KBM-7 (cell line): ENCODE measurements at places on chromosomes 2 and 18.

- DNase-seq, result peak; percentile 79
These were observed 1.2 kb downstream of the TGOLN2 start for GRCh38 chr2:85326406-85327159.

DNA sequence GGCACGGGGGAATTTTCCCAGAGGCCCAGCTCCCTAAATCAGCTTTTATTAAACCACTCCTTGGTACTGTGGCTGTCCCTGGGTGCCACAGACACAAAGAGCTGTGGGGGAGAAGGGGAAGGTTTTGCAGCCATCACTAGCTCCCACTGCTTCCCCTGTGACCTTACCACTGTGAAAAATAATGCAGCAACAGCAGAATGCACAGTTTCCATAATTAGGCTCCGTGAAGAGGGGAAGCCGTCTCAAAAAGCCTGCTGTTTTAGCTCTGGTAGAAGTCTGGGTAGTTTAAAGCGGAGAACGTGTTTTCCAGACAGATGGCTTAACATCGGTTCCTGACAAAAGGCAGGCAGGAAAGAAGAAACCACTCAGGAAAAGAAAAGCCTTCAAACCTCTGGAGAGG is 27.5 kb upstream of the CAB39 start:
- no peak for DNase-seq

DNA sequence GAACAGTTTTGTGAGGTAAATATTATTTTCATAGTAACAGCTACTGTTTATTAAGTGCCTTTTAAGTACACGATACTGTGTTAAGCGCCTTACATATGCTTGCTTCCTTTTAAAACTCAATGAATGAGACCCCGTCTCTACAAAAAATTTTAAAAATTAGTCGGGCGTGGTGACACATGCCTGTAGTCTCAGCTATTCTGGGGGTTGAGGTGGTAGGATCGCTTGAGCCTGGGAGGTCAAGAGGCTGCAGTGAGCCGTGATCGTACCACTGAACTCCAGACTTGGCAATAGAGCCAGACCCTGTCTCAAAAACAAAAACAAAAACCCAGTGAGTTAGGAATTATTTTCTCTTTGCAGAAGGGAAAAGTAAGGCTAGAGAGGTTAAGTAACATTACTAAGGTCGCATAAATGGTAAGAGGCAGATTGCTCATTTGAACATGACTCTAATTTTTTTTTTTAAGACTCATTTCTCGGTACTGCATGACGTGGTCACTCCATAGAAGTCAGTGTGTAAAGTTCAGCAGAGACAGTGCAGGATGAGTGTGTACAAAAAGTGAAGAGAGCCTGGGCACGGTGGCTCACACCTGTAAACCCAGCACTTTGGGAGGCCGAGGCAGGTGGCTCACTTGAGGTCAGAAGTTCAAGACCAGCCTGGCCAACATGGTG is 1.1 kb downstream of the METAP1D start:
- peak; percentile 39 for DNase-seq

DNA sequence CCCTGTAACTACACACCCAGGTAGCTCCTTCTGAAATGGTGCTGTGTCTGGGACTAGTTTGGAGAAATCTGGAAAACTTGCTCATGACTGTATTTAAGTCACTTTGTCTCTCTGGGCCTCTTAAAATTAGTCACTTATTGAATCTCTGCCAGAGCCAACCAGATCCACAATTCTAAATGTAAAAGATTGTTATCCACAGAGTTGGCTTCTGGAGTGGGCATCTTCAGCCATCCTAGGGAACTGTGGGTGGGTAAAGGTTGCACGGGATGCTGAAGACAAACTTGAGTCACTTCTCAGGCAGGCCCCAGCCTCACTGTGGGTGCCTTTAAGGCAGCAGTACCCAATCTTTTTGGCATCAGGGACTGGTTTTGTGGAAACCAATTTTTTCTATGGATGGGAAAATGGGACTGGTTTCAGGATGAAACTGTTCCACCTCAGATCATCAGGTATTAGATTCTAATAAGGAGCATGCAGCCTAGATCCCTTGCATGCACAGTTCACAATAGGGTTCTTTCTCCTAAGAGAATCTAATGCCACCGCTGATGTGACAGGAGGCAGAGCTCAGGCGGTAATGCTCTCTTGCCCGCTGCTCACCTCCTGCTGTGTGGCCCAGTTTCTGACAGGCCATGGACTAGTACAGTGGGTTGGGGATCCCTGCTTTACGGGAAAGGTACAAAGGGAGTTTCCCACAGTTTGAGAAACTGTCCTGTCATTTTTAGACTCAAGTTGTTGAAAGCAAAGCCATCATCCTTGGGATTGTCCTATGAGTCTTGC is 98.3 kb upstream of the SPRED2 start:
- DNase-seq, result no peak

DNA sequence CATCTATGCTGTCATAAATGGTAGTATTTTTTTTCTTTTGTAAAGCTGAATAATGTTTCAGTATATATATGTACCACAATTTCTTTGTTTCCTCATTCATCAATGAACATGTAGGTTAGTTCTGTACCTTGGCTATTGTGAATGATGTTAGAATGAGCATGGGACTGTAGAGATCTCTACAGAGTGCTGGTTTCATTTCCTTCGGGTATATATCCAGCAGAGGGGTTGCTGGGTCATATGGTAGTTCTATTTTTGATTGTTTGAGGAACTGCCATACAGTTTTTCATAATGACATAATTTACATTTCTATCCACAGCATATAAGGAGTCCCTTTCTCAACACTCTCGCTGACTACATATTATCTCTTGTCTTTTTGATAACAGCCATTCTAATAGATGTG is 243.5 kb downstream of the CDH7 start:
- no peak for DNase-seq

DNA sequence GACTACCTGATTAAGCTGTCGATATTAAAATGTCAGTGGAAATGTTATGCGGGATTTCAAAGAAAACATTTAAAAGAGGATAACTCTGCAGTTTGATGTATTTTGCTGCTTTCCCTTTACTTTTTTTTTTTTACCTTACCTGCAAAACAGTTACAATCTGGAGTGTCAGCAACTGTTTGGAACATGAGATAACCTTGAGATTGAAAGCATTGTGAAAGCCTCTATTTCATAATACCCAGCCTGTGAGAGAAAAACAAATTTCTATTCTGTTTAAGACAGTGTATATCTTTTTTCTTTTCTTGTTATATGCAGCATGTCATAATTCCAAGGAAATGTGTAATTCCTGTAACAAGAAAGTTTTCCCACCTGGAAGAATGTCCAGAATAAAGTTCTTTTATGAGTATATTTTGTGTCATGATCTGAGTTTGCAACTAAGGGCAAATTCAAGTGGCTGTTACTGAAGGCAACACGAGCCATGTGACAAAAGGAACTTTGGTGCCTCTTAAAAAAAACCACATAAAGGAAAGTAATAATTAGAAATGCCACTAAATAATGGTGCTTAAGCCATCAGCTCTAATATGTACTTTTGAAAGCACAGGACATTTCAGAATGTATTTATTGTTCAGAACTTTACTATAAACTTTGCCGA is 297.0 kb upstream of the DSEL start:
- DNase-seq, result no peak

GRCh38 chr18:27363872-27364271 is 178.8 kb upstream of the CHST9 start:
- DNase-seq, result peak; percentile 9

DNA sequence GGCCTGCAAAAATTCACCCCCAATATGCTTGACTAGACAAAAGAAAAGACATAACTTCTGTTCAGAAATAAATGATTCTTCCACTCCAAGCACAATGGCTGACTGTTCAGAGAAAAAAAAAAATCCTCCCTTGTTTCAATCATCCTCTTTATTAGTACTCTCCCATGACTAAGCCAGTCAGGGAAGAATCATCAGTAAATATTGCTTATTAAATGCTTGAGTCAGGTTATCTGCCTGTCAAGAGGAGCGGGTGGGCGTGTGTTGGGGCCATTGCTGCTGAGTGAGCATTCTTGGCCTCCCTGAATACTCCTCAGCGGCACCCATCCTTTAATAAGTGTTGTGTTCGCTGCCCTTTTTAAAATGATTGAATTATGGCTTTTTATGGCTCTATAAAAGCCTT is 1334.8 kb upstream of the CELF4 start:
- no peak for DNase-seq

- no peak for DNase-seq
These were observed 58.4 kb downstream of the ARL4C start for GRCh38 chr2:234438305-234438977.

DNA sequence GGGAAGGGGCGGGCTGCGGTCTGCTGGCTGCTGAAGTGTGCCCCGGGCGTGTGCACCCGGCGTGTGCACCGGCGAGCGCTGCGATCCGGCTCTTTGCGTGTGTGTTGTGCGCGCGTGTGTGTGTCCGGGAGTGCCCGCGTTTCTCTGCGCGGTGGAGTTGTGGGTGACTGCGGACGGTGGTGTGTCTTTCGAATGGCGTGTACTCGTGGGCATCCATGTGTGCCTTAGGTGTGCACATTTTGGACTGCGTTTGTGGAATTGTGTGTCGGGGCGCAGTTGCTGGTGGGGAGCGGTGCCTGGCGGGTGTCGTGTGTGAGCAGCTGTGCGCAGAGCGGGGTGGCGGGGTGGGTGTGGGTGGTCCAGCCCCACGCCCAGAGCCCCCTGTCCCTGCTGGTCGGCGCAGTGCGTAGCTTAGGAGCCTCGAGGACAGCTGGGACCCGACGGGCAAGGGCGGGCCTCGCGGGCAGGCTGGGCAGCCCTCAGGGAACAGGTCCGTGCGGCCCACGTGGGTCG is 533 bp downstream of the HPCAL1 start:
- peak; percentile 51 for DNase-seq
